ENCODE measurements at places on chromosomes 16 and 17. TPM values are rescaled to one million over a fixed set of nuclear protein-coding genes. Genes with fewer than 3 reads are reported as not detected.

DNA sequence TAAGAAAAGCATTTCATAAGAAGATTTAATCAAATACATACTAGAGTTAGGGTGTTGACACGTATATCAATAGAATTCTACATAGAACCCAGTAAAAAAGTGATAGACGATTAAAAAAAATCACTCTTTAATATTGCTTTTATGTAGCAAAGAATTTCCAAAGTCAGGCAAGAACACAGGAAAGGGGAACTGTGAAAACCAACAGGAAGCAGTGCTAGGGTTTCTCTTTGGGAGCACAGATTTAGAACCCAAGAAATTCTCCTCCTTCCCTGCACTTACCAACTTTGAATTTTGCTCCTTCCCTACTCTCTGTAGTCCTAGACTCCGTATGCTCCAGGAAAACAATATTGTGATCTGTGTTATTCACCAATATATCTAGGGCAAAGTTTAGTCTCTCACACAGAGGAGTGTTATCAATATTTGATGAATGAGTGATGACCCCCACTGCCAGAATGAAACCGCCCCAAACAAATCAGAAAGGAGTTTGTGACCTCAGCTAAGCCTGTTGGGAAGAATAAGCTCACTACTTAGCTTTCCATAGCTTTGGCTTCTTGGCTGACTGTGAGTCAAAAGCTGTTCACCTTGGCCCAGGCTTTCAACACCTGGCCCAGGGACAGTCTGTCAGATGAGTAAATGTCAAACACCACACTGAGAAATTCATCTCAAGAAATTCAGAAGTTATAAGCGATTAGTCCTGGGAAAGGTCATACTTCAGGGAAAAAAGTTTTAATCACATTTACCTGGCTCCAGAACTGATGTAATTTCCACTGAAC is 8.6 kb downstream of the RFWD3 start:
- H3K36me3 ChIP-seq, result peaks cover 71% of the 10 kb centered on the region
- no peaks in the 10 kb centered on the region for H3K4me1 ChIP-seq
- DNase-seq, result no peak
- no peaks in the 10 kb centered on the region for H3K27me3 ChIP-seq
- no peak overlapping the region for H3K4me3 ChIP-seq
- H3K27ac ChIP-seq, result 0 out of 2 replicates have a peak overlapping the region, but pooled peaks have one; percentile 23

Gene ADORA2B
- 7.9 TPM for total RNA-seq

GRCh38 chr17:69268543-69269014 is 40.0 kb upstream of the ABCA10 start:
- no peak for DNase-seq
- no peaks in the 10 kb centered on the region for H3K4me1 ChIP-seq
- no peak overlapping the region for H3K4me3 ChIP-seq

DNA sequence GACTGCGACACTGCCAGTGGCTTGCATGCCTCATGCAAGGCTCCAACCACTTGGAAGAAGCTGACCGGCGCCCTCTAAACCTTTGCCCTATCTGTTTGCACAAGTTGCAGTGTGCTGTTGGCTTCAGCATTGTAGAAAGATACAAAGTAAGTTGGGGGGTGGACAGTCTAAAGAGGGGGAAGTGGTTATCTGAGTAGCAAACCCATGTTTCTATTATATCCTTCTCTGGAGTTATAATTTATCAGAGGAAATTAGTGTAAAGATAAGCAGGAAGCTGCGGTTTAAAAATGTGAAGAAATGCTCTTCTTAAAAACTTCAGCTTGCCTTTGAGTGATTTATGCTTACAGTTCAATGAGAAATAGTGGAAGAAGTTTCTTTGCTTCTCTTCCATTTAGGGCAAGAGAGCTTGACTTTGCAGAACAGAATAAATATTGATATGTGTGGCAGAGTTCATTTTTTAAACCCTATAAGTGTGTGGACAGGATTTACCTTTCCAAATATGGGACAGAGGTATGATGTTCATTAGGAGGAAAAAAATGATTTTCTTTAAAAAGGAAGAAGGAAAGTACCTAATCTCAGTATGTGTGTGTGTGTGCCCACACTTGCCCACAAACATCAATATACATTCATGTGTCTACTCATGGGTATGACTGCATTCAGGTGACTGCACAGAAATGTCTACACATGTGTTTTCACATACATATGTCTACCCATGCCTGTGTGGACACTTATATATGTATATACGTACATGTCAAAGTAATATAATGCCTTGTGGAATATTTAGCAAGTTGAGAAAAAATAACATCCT is 8.1 kb downstream of the AMZ2 start:
- DNase-seq, result no peak
- H3K36me3 ChIP-seq, result peaks cover 10% of the 10 kb centered on the region
- H3K4me1 ChIP-seq, result peaks cover 5% of the 10 kb centered on the region
- no peak overlapping the region for H3K27ac ChIP-seq
- H3K27me3 ChIP-seq, result no peaks in the 10 kb centered on the region

DNA sequence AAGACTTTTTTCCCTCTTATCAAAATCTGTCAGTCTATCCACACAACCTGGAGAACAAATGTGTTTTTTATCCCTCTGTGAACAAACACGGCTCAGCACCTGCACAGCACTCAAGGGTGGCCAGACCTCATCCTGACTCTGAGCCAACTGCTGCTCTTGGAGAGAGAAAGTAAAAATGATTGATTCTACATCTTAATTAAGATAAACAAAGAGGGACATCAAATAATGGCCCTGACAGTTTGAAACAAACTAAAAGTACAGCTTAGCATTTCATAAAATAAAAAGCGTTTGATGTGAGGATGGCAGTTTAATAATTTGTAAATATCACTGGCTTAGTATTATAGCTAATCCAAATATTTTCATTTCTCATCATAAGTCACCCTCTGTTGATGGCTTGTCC is 106.2 kb downstream of the SNX11 start:
- no peak for DNase-seq
- H3K4me3 ChIP-seq, result no peak overlapping the region
- H3K27me3 ChIP-seq, result peaks cover under 1% of the 10 kb centered on the region
- H3K4me1 ChIP-seq, result no peaks in the 10 kb centered on the region
- no peaks in the 10 kb centered on the region for H3K36me3 ChIP-seq

Gene CCL2
- total RNA-seq, result 4.9 TPM

Gene TP53TG3
- not detected for total RNA-seq

DNA sequence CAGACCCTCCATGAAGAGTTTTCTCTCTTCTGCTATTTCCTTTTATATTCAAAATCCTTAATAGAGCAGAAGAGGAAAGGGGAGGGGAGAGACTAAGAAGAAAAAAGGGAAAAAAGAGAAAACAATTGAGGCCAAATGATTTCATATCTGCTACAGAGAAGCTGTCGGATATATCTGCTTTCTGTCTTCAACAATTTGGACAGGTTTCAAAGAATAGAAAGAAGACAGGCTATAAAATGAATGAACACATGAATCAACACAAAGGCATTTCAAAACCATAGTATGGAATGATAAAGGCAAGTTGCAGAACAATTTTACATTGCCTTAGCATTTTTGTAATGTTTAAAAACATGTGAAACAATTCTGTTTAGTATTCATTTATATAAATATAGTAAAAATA is 4.7 kb upstream of the CMTR2 start:
- no peak for DNase-seq
- peaks cover 3% of the 10 kb centered on the region for H3K4me1 ChIP-seq
- H3K36me3 ChIP-seq, result no peaks in the 10 kb centered on the region
- no peak overlapping the region for H3K4me3 ChIP-seq
- H3K27ac ChIP-seq, result no peak overlapping the region
- H3K27me3 ChIP-seq, result no peaks in the 10 kb centered on the region

DNA sequence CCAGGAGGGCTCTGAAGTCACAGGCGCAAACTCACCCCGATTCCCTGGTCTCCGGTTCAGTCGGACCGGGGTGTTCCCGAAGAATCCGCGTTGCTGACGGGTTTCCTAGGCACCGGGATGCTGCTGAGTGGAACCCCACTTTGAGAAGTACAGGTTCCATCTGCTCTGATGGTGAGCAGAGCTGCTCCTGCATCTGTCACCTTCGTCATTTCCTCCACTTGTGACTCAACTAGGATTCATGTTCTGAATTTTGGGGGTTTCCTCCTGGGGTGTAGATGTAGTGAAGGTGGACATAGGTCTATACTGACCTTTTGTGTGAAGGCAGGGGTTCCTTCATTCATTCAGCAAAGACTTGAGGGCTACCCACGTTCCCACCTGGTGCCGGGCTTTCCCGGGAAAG is 25.0 kb downstream of the LGALS3BP start:
- H3K36me3 ChIP-seq, result no peaks in the 10 kb centered on the region
- DNase-seq, result no peak
- no peaks in the 10 kb centered on the region for H3K4me1 ChIP-seq
- no peak overlapping the region for H3K4me3 ChIP-seq
- no peaks in the 10 kb centered on the region for H3K27me3 ChIP-seq

Gene TBC1D3
- total RNA-seq, result not detected

DNA sequence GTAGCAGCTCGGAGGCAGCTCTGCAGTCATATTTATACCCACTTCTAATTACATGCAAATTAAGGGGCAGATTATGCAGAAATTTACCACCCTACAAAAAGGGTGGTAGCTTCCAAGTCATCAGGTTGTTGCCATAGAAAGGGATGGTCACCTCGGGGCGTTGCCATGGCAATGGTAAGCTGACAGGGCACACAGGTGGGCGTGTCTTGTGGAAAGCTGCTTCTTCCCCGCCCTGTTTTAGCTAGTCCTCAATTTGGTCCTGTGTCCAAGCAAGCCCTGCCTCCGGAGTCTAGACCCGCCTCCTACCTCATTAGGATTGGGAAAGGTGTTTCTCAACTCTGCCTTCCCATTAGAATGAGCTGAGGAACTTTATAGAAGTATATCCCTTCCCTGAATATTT is 98.7 kb downstream of the HS3ST2 start:
- H3K27me3 ChIP-seq, result no peaks in the 10 kb centered on the region
- H3K27ac ChIP-seq, result no peak overlapping the region
- no peaks in the 10 kb centered on the region for H3K36me3 ChIP-seq
- peak; percentile 80 for DNase-seq
- H3K4me1 ChIP-seq, result no peaks in the 10 kb centered on the region

Gene LRRC46
- 0.35 TPM for total RNA-seq

- peaks cover 8% of the 10 kb centered on the region for H3K4me1 ChIP-seq
- H3K27ac ChIP-seq, result no peak overlapping the region
- no peak for DNase-seq
These were observed 10.4 kb upstream of the CHD3 start for GRCh38 chr17:7878234-7878633.
